Urinary bladder (tissue), 4 donors: ENCODE measurements at places on chromosomes 5 and 9.

DNA sequence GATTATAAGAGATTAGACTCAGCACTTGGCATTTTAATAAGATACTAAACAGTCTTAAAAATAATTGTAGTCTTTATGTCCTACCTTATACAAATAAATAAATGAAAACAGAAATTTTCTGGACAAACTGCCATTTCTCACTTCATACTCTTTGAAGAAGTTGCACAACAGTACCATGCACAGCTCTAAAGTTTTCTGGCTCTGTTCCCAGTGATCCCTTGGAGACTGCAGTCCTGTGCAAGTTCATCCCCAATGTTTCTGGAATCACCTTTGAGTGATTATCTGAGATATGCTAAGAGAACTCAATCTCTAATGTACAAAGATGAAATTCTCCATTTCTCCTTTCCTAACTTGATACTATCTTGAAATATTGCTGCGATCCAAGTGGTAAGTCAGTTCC, 330.4 kb upstream of the EDIL3 start:
- no peak for DNase-seq

- DNase-seq = no peak
Measured at GRCh38 chr9:95820074-95820473, 55.4 kb upstream of the ERCC6L2 start.

- no peak for DNase-seq
Measured at GRCh38 chr5:112636751-112637150, 100.9 kb upstream of the APC start.

GRCh38 chr9:109346904-109347303, 26.0 kb upstream of the EPB41L4B start:
- no peak for DNase-seq

- no peak for DNase-seq
Measured at GRCh38 chr5:133489632-133490031, 122.7 kb downstream of the FSTL4 start.

DNA sequence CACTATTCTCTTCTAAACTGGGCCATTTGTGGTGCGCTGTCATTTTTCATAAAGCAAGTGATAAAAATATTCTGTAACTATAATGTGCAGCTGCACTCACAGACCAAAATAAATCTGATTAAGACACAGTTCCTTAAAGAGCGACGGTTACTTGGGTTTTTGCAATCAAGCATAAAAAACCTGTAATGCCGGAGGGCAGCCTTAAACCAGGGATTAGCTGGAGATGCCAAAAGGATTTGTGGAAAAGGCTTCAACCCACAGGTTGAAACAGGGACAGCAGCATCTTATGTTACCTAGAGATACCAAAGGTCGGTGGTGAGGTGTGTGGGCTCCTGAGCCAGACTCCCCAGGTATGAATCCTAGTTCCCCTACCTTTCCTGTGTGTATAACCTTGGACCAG, 49.3 kb downstream of the CTNND2 start:
- DNase-seq = no peak

GRCh38 chr5:128408622-128409021, 129.4 kb downstream of the FBN2 start:
- DNase-seq = no peak

DNA sequence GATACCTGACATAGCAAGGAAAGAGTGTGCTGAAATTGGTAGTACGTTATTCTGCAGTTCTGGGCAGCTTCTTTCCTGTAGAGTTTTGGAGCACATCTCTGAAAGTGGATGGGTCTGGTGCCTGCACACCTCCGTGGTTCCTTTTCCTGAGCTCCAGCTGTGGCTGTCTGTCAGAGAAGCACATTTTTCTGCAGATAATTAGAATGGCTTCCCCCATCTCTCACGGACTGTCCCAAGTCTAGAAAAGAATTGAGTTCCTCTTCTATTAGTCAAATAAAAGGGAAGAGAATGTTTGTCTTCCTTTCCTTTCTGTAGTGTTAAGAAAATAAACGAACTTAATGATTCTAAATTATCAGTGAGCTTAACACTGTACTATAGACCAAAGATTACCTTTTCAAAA, 55.7 kb downstream of the VCAN start:
- no peak for DNase-seq

GRCh38 chr9:127539259-127539981, 72.7 kb upstream of the STXBP1 start:
- no peak for DNase-seq

- DNase-seq = no peak
Measured at GRCh38 chr9:131739133-131739958, 530 bp downstream of the RAPGEF1 start.

DNA sequence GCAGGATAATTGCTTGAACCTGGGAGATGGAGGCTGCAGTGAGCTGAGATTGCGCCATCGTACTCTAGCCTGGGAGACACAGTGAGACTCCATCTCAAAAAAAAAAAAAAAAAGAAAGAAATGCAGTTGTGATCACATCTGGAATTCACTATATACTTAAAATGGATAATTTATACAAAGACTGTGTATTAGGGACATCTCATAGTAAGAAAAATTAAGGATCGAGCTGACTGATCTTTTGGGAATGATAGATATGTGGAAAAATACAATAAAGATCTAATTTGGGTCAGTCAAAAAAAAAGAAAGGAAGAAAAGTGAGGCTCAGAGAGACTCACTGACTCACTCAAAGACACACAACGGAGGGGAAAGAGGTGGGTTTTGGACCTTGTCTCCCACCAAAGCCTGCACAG, 73.2 kb upstream of the STXBP1 start:
- no peak for DNase-seq

GRCh38 chr9:122372856-122373845, 2.3 kb downstream of the PTGS1 start:
- DNase-seq = no peak

DNA sequence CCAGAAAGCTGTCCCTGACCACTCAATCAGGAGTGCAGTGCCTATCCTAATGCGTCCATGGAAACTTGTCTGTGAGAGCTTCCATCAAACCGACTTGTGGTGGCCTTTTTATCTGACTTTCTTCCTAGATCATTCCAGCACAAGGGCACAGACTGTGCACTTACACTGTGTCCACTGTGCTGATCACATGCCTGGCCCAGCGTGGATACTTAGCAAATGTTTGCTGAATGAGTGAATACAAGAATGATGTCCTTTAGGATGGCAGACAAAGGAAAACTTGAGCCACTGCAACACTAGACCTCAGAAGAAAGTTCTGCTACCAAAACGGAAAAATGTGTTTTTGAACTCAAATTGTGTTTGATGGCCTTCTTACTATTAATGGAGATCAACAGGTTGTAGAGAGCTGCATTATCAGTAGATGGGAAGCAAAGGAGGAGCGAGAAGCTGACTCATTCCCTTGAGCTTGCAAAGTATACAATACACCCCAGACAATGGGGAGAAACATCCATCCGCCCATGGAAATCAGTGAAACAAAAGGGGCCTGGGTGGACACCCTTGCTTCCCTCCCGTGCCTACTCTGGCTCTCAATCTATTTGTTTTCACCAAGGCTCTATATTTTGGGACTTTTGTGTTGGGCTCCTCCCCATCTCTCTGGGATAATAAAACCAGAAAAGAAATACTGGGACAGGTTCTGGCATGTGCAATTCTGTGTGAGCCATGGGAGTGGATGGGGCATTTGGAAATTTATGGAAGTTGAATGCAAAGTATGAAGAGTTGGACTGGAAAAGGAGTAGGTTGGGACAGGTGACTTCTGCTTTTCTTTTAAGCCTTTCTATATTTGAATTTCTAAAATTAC, 76.2 kb upstream of the ZFAND5 start:
- DNase-seq = no peak

GRCh38 chr5:2381070-2381469, 370.4 kb downstream of the IRX2 start:
- DNase-seq = no peak

- DNase-seq = peak; percentile 73
Measured at GRCh38 chr5:79689541-79690466, at the start of gene CMYA5. CMYA5 (plus strand) TSS chr5:79689836; CDS start chr5:79689908, 72 bp downstream.
